Lower leg skin (tissue), 4 donors: ENCODE measurements at places on chromosomes 13 and 19.

- no peak for DNase-seq
Measured at GRCh38 chr13:99351772-99352171, 44.6 kb upstream of the GPR183 start.

DNA sequence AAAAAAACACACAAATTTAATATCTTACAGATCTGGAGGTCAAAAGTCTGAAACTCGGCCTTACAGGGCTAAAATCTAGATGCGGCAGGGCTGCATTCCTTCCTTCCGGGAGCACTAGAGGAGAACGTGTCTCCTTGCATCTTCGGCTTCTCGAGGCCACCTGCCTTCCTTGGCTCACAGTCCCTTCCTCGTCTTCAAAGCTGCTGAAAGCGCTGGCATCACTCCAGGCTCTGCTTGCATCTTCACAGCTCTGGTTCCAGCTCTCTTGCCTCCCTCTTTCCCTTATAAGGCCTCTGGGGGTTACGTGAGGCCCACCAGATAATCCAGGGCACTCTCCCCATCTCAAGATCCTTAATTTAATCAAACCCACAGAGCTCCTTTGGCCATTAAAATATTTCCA, 10.5 kb downstream of the XRCC1 start:
- DNase-seq = no peak

GRCh38 chr19:9791552-9792205, 23.1 kb upstream of the ZNF846 start:
- DNase-seq = peak; percentile 97

- DNase-seq = no peak
Measured at GRCh38 chr19:8208119-8208921, 850 bp upstream of the CERS4 start.

- DNase-seq = no peak
Measured at GRCh38 chr13:101835920-101836319, 383.4 kb downstream of the ITGBL1 start.

- no peak for DNase-seq
Measured at GRCh38 chr19:15448778-15449619, 757 bp downstream of the WIZ start.

GRCh38 chr13:98869408-98870090, 108.3 kb downstream of the DOCK9 start:
- DNase-seq = no peak

- peak; percentile 76 for DNase-seq
Measured at GRCh38 chr19:42254089-42254849, 659 bp downstream of the ERF start.

GRCh38 chr19:53463263-53463662, 4.3 kb upstream of the ZNF813 start:
- DNase-seq = no peak
